ENCODE measurements at places on chromosomes 13 and 19.

DNA sequence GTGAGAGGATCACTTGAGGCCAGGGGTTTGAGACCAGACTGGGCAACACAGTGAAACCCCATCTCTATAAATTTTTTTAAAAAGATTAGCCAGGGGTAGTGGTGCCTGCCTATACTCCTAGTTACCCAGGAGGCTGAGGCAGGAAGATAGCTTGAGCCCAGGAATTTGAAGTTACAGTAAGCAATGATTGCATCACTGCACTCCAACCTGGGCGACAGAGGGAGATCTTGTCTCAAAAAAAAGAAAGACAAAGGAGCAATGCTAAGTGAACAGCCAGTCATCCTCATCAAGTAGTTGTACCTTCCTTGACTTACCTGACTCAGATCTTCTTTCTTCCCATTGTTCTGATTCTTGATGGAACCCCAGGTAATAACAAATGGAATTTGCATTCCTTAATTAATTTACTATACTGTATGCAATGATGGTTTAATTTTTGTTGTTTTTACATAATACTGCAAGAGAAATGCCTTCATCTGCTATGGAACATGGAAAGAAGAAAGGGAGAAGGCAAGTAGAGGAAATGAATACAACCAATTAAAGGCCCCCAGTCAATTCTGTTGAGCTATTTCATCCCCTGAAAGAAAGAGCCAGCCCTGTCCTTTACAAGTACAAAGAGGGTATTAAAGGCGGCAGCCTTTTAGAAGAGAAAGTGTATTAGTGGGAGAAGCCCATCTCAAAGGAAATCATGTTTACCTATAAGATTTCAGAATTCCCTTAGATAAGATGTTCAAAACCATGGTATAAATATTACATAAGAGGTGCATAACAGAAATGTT lies 316.7 kb downstream of the DIAPH3 start:
- no peak for DNase-seq

DNA sequence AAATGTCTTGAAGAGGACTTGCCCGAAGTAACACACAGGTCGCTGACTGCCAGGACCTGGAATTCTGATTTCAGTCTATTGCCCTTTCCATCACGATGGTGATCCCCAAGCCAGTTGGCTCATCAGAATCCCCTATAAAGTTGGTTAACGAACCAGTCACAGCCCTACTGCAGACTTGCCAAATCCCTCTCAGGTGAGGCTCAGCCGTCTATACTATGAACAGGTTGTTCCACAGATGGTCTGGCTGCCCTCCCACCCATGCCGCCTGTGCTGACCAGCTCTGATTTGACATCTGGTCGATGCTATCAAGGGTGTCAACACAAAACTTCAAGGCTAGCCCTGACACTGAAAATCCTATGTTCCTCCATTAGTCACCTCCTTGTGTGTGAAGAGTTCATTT lies 90.0 kb downstream of the RNASEH2B start:
- no peak for DNase-seq

GRCh38 chr13:113420833-113421600 lies 32.3 kb downstream of the ADPRHL1 start:
- DNase-seq = no peak

GRCh38 chr13:109158383-109158782 lies 529.0 kb downstream of the MYO16 start:
- no peak for DNase-seq

DNA sequence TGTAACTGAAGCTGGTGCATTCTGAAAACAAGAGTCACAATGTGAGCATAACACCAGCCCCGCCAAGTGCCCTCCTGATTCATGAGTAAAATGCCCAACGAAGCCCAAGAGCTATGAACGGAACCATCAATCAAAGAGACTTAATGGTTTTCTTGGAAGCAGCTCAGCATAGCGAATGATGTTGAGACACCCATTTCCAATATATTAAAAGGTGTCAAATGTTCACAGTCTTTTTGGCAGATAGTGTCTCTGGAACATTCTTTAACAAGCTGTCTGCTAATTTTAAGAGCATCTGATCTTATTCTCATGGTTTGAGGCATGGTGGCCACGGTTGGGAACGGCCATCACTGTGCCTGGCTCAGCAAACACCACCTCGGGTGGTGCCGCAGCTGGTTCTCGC lies 133.4 kb upstream of the USP29 start:
- DNase-seq = no peak

DNA sequence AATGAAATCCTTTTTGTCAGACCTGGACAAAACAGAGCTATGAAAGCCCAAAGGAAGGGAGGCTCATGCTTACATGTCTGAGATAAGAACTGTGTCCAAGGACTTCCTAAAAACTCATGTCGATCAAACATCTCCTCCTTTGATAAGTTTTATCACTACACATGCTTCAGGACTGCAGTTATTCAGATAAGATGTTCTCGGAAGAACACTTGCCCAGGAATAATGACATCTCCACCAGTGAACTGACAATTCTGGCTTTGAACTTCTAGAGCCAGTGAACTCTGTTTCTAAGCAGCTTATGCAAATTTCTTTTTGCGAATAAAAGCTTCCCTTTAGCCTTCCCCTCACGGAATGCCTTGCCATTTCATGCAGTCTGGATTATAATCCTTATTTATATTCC lies 561.6 kb downstream of the TBC1D4 start:
- DNase-seq = no peak

GRCh38 chr13:50951366-50951765 lies 41.8 kb downstream of the RNASEH2B start:
- no peak for DNase-seq

DNA sequence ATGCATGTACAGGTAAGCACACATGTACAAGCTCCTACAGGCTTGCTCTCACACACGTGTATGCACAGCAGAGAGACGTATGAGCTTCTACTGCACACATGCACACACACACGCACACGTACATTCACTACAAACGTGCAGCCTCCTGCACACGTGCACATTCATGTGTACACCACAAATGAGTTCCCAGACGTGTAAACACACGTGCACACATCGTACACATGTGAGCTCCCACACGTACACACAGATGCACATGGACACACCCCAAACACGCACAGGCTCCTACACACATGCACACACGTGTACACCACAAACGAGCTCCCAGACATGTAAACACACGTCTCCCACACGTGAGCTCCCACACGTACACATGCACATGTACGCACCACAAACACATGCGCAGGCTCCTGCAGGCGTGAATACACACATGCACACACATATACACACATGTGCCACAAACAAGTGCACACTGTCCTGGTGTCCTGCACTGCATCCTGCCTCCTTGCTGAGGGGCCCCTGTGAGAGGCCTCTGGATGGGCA lies 83.7 kb upstream of the MCF2L start:
- DNase-seq = no peak

GRCh38 chr13:48000559-48001113 lies 437 bp downstream of the SUCLA2 start:
- no peak for DNase-seq

DNA sequence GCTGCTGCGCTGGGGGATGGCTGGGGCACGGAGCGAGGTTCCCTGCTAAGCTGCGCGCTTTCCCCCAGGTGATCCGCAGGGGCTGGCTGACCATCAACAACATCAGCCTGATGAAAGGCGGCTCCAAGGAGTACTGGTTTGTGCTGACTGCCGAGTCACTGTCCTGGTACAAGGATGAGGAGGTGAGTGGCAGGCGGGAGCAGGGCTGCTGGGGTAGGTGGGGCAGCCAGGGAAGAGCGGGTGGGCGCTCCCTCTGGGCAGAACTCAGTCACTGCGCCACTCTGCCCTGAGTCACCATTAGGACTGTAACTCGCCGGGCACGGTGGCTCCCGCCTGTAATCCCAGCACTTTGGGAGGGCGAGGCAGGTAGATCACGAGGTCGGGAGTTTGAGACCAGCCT lies 23.8 kb downstream of the TMED1 start:
- no peak for DNase-seq

DNA sequence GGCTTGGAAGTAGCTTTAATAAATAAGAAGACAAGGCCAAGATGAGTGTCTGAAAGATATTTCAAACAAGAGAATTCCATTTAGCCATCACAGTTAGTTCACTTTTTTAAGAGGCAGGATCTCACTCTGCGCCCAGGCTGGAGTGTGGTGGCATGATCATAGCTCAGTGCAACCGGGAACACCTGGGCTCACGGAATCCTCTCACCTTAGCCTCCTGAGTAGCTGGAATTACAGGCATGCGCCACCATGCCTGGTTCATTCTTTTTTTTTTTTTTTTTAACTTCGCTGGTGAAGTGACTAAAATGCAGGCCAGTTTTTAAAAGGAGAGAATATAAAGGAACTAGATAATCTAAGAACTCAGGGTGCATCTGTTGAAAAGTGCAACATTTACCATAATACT lies 200.3 kb downstream of the KCTD12 start:
- no peak for DNase-seq

- no peak for DNase-seq
Observed at GRCh38 chr13:29210676-29211075, 384.8 kb downstream of the SLC7A1 start.

- DNase-seq = no peak
Observed at GRCh38 chr13:56563663-56564062, 577.1 kb upstream of the PRR20A start.

DNA sequence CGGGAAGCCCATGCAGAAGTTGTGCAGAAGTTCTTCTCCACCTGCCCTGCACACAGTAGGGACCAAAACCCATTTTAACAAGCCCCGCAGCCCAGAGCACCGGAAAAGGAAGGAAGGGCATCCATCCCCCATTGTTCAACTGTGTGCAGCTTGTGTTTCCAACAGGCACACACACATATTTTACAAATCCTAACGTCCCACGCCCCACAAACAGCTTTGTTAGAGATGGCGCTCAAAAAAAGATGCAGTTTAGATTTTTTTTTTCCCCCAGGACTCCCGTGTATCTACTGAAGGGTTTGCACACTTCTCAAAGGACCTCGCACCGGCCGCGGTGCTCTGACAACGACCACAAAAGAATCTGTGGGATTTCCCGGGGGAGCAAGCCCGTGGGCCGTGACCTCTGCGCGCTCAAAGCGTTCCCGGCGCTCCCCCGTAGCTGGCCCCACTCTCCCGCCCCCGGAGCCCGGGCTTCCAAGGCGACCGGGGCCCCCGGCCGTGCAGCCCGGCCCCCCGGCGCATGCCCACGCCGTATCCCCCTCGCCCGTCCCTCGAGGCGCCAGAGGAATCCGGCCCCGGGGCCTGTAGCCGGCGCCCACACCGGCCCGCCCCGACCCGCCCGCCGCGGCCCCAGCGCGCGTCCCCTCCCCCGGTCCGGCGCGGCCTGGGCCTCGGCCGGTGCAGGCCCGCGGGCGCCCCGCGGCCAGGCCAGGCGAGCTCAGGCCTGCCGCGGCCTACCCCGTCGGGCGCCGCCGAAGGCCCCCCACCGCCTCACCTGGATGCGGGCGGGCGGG lies 523 bp downstream of the ELAVL1 start:
- DNase-seq = peak; percentile 16

DNA sequence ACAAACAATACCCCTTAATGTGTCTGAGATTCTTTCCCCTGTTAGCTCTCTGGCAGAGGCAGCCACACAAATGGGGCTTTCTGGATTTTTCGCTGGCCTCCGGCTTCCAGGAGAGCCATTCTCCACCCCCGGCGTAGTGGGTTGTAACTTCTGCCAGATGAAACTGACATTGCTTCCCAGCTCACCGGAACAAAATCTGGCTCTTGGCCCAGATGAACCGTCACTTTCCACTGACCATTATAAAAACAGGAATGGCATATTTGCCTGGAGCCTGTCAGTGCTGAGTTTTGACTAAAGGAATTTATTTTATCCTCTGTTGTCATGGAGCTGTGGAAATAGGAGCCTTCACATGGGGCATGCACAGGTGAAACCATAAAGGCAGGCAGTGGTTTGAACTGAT lies 120.6 kb upstream of the GPR12 start:
- DNase-seq = no peak

- DNase-seq = no peak
Observed at GRCh38 chr19:51294211-51294976, 17.1 kb upstream of the IGLON5 start.

DNA sequence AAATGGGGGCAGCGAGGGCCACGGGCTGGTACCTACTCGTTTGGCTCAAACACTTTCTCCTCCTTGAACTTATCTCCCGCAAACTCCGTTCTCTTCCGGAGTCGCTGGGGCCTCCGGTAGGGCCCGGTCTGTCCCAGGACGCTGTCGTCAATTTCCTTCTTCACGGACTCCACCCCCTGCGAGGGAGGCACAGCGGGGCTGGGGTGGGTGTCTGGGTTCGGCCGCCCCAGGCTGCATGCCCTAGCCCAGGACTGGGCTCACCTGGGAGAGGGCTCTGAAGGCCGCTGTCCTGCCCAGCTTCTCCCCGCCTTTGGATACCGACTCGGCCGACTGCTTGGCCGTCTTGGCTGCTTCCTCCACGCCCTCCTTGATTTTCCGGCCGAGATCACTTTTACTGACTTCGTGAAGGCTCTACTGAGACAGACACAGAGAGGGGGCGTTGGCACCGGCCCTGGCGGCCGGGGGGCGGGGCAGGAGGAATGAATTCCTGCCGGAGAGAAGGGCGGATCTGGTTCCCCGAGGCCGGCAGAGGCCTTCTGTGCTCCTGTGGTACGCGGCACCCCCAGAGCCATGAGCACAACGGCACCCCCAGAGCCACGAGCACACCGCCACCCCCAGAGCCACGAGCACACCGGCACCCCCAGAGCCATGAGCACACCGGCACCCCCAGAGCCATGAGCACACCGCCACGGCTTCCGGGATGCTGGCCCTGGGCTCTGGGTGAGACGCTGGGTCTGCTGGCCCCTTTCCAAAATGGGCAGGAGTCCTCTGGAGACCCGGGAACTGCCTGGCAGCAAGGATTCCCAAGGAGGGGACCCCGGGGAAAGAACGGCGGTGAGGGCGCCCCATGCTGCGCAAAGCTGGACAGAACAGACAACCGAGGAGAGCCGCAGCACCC lies 8.1 kb upstream of the CTXN1 start:
- no peak for DNase-seq

GRCh38 chr19:39407410-39407659 lies 688 bp downstream of the ZFP36 start:
- no peak for DNase-seq

DNA sequence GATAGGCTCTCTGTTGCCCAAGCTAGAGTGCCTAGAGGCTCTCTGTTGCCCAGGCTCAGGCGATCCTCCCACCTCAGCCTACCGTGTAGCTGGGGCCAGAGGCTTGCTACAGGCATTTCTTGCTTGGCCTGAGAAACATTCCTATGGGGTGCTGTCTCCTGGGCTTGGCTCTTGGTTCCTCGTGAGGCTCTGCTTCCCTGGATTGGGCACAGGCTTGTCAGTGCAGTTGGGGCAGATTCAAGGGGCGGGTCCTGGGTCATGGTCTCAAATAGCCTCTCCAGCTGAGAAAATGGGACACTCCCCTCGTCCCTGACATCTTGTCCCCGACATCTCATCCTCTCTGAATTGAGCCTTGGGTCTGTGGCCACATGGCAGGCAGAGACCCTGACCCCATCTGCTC lies 4.9 kb downstream of the TSSK6 start:
- DNase-seq = no peak

DNA sequence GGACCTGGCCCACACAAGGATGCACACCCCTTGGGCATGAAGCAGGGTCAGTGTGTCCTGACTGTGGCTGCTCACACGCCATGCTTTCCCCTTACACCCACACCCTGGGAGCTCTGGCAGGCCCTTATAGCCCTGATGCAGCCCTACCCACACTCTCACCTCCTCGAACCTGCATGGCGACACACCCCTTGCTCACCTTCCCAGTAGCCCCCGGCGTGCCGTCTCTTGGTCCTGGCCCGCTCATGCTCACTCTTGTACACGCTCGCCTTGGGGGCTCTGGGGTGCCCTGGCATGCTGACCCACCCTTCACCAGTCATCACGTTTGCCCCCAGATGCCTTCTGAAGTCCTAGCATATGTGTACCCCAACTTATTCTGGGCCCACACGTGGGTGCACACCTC lies 56.1 kb downstream of the MAP4K1 start:
- DNase-seq = no peak

- DNase-seq = no peak
Observed at GRCh38 chr19:45769821-45770191, 754 bp upstream of the SIX5 start.

- no peak for DNase-seq
Observed at GRCh38 chr19:52941941-52942385, 18.7 kb upstream of the ZNF888 start.

Data from activated T-helper 2 cell treated with anti-CD3 and anti-CD28 coated beads, Interferon-gamma antibody, Interleukin-2, Interleukin-4, amounts not matched to agents 10 μg/mL and 5 μg/mL and 100 μg/mL, durations not matched to agents 14 hours and 24 hours and 36 hours (primary cell).